ENCODE measurements at places on chromosomes 2 and 18.

DNA sequence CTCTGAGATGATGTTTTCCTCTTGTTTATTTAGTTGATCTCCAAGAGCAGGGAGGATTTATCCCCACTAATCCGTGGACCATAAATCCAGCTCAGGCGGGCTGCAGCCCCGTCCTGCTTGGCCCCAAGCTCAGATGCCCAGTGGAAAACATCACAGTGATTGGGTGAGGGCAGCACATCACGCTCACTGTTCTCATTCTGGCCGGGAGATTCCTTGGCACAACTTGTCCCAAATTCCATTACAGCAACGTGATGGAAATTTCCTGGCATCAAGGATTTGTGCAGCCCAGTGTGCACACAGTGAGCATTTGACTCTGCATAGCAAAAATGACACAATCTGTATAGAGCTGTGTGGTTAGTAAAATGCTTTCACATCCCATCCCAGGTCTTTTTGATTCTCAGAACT lies 96.8 kb downstream of the VAPA start:
- no peak for DNase-seq

DNA sequence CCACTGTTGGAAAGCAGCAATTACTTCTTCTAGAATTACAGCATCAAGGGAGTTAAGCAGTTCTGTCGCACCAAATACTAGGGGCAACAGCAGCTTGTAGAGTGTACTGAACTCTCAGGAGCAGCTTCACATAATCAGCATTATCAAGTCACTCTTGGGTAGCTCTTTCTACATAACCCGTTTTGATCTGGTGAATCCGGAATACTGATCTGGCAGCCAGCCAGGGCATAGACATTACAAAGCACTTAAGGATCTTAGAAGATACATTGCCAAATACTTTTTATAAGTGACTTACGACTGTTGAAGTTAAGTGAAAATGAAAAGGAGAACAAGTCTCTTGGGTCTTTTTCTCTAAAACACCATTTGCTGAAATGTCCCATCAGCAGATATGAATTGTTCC lies 73.2 kb upstream of the NETO1 start:
- DNase-seq = no peak

DNA sequence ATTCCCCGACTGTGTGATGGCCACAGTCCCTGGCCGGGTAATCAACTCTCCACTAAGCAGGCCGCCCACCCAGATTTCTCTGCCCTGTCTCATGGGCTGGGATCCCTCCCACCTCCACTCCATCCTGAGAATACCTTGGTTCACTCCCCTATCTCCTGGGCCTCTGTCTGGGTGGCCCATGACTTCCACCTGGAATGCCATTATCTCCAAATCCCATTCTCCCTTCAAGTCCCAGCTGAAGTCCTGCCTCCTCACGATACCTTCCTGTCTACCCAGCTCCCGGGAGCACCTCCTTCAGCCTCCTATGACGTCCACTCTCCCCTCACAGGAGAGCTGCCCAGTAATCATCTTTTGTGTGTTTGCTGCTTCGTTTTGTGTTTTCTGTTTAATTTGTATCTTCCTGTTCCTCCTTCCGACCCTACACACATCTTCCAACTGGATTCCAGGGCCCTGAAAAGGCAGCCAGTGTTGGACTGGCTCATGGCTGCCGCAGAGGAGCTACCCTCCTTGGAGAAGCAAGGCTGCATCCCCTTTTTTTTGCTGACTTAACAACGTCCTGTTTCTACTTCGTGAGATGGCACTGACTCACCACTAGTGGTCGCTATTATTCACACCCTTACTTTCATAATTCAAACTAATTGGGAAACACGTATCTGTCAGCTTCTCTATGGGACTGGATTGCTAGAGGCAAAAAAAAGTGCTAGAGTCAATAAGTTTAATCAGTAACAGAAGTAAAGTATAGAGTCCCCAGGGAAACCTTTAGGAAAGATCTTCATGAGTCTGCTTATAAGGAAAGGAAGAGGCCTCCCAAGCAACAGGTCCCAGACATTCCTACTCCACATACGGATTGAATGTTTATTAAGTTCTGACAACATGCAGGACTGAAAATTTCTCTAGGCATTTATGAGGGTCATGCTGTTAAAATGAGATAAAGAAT lies 171.9 kb upstream of the GATA6 start:
- DNase-seq = no peak

- no peak for DNase-seq
These were observed 41.2 kb downstream of the GBX2 start for GRCh38 chr2:236127010-236127409.

- no peak for DNase-seq
These were observed 63.2 kb upstream of the SPAG16 start for GRCh38 chr2:213220967-213221603.

DNA sequence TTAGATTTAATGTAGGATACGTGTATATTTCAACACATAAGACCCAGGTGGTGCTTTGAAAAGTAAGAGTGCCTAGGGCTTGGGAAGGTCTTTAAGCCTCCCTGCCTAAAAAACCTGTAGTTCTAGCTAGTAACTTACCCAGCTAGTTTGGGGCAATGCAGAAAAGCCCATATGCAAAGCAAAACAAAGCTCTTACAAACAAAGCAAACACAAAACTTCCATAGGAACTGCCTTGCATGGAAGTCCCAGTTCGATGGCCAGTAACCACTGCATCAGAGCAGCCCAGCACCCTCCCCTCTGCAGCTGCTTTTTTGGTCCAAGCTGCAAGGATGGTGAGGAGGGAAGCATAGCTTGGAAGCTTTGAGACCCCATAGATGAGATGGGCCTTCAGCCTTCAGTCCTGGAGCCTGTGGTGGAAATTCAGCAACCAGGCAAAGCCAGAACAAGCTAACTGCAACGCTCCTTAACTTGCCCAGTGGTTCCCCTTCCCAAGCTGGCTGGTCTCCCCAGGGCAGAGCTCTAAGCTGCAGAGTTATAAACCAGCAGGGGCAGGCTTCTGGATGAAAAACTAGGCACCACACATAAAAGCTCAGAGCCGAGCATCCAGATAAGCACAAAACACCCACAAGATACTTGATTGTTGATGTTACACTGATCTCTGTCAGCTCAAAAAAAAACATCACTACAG lies 16.2 kb downstream of the C2orf76 start:
- DNase-seq = no peak

DNA sequence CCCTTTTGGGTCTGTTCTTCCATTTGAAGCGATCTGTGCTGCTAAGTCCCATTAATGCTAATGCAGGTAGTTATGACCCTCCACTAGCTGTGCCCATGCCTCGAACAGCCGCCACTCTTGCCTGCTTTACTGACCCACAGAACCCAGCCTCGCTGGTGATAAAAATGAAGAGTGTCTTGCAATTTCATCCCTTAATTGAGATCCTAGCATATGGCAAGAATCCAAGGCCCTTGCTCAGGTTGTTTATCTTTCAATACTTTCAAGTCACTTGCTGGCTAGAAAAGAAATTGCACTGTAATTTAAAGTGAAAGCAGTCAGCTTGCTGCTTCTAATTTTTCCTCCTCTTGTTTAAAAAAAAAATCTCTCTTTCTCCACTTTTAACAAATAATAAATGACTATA lies 73.6 kb downstream of the ZNF521 start:
- DNase-seq = no peak

- DNase-seq = no peak
These were observed 197.1 kb downstream of the NEDD4L start for GRCh38 chr18:58241026-58241679.

DNA sequence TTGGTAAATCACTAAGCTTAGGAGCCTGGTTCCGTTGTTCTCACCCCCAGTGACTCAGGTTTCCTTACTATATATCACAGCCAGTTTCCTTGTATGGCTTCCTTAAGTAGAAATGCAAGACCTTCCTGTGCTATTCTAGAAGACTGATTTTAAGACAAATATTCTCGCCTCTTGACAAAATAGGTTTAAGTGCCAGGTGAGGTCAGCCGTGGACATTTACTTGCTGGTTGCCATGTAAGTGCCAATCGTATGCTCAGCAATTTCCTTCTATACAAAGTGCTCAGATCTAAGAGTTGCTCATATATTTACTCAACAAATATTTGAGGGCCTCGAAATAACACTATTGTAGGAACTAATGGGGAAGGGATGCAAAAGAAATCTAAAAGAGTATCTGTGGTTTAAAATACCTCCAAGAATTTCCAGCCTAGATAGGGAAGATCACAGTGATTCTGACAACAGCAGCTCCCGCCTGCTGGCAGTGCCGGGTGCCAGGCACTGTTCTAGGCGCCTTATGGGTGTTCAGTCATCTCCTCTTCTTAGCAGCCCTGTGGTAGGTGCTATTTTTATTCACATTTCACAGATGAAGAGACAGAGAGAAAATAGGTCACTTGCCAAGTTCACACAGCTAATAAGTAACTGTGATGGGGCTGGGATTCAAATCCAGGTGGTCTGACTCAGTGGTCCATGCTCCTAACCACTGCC lies 95.3 kb upstream of the B3GNT7 start:
- no peak for DNase-seq

- no peak for DNase-seq
These were observed 146.1 kb downstream of the HAUS1 start for GRCh38 chr18:46250084-46250811.

DNA sequence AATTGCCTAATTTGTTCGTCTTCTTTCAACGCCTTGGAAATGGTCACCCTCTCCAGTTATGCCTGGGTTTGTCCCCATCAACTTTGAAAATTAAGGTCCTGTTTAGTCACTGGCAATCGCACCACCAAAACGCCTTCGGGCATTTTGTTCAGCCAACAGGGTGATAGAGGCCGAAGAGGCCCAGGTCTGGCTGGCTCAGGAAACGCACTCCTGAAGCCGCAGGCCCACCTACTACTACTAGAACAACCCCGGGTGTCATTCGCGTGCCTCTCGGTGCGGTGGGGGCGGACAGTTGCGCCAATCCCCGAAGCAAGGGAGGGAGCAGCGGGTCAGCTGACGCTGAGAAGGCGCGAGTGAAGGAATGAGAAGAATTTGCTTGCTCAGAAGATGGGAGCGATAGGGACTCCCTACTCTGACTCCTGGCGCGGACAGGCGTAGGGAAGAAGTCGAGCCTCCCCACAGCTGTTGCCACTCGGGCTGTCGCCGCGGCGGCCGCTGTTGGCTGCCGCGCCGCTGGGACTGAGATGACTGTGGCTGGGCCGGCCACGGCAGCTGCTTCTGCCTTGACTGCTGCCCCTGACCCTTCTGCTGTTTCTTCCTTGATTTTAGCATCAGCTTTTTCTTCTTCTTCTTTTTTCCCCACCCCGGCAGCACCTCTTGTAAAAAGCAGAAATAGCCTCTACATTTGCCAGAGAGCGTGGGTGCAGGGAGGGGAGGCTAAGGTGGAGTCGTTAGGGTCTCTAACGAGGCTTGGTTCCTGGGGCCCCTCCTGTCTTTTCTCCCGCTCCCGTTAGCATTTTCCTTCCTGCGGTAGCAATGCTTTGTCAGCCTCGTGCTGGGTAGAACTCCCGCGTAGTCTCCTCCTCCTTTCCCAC lies 387.6 kb downstream of the FIGN start:
- DNase-seq = no peak

DNA sequence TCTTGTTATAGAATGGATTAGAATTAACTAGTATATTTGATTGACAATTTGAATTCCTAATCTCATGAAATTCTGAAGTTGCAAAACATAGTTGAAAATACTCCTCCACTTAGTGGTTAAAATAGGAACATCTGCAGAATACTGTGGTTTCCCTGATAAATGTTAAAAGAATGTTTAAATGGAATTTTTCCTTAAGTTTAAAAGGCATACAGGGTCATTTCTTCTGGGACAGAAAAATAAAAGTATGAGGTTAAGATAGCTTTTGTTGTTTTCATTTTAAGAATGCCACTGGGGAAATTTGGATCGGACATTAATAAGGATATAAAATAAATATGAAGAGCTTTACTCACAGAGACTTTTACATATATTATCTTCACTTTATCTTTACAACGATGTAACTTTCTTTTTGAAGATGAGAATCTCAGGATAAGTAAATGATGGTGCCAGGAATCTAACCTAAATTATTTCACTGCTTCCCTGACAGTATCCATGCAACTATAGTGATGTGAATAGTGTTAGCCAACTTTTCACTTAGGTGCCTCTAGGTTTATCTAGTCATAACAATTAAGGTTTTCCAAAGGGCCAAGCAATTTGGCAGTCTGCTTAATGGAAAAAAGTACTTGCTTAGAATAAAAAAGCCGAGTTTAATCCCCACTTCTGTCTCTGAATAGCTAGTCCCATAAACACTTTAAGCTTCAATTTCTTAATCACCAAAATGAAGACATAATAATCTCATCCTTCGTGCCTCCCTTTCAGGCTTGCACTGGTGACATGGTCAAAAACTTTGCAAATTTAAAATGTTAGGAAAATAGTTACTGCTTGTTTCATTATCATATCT lies 151.8 kb upstream of the STK17B start:
- no peak for DNase-seq

DNA sequence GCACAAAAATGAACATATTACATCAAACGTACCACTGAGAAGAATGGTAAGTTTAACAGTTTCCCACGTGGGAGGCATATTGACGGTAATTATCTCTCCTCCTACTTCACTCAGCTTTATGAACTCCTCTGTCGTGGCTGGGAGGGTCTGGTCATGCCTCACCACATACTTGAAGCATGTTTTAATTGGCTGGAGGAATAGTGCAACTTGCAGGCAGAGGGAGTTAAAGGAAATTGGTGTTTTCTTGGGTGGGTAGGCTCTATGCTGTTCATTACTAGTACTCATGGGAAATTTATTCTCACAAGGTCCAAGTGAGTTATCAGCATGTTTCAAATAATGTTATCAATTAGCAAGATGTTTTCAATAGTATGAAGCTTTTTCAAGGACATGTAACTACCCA lies 767.0 kb downstream of the PLCL1 start:
- DNase-seq = no peak

DNA sequence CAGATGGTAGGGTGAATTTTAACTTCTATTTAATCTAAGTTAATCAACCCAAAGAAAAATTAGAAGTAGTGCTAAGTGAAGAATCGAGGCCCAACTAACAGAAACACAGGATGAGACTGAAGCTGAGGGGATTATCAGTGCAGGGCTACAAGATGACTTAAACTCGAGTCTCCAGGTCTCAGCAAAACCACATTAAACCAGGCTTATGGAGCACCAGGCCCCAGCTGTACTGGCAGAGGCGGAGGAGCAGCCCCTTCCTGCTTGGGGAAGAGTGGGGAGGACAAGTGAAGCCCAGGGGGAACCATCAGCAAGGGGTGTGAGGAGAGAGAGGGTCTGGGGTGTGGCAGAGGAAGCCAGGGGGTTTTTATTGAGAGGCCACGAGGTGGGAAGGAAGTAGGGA lies 135.9 kb upstream of the EPAS1 start:
- DNase-seq = no peak

GRCh38 chr18:65146482-65147021 lies 604.3 kb upstream of the CDH7 start:
- DNase-seq = no peak

DNA sequence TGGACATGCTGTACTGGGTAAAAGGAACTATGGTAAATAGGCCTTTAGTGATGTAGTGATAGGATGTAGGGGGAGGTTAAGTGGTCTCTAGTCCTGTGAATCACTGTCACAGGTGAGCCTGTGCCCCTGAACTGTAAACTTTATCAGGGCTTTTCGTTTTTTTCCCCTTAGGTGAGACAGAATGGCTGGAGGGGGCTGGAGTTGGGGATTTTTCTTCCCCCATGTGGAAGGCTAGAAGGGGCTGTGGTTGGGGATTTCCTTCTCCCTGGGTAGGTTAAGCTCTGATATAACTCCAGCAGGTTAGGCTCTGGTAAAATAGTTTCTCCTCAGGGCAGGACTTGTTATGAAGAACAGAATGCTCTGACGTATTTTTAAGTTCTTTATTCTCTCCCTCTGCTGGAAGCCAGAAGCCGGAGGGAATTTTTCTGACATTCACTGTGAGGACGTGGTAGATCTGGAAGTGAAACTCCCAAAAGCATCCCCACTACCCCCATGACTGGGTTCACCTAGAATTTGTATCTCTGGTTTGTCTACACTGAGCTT lies 28.5 kb downstream of the PIKFYVE start:
- no peak for DNase-seq

All from NCI-H187 treated with DMSO at 0.1 percent for 48 hours (cell line).